ENCODE measurements at places on chromosomes 7 and 10. TPM values are rescaled to one million over a fixed set of nuclear protein-coding genes. Genes with fewer than 3 reads are reported as not detected.

The ENTPD1 gene
- total RNA-seq: 10.6 TPM

The MEIG1 gene
- total RNA-seq: 1.2 TPM

The GPR85 gene
- 7.2 TPM for total RNA-seq

The WASHC2C gene
- 69.5 TPM for total RNA-seq

The SAMD9L gene
- total RNA-seq: 17.7 TPM

The MTERF1 gene
- total RNA-seq: 13.6 TPM

The GGCT gene
- 24.2 TPM for total RNA-seq

DNA sequence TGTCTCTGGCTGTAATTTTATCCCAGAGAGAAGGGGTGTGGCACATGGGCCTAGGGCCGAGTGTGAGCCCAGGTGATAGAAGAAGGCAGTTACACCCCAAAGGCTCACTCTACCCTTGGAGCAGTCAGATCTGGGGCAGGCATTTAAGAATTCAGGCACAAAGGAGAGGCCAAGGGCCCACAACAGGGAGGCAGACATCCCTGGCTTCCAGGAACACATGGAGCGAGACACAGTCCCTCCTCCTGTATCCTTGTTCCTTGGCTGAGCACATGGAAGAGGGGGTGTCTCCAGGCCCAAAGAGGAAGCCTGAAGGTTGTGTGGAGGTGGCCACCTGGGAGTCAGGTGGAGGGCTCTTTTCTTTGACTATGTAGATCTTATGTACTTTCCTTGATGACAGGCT is 286.2 kb downstream of the RPS24 start:
- H3K4me1 ChIP-seq: peaks cover 12% of the 10 kb centered on the region
- no peak overlapping the region for H3K4me3 ChIP-seq
- peaks cover 3% of the 10 kb centered on the region for H3K27me3 ChIP-seq
- DNase-seq: no peak
- H3K36me3 ChIP-seq: no peaks in the 10 kb centered on the region

- H3K36me3 ChIP-seq: no peaks in the 10 kb centered on the region
- no peak overlapping the region for H3K4me3 ChIP-seq
- H3K27ac ChIP-seq: no peak overlapping the region
- no peak for DNase-seq
Measured at GRCh38 chr7:126339813-126340212, 912.9 kb downstream of the GRM8 start.

DNA sequence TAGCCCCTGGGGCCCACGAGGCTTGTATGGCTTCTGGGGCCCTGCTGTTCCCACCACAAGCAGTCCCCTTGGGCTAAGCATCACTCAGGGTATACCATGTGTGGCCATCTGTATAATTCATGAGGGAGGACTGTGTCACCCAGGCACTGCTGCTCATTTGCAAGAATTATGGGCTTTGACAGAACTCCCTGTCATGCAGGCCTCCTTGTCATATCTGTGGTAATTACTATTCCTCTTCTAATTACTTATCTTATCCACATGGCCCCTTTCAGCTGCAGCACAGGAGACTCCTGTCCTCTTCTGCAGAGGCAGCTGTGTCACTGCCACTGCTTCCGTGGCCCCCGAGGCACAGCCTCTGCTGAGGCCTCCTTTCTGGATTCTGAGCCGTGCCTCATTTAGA is 46.3 kb downstream of the LRMDA start:
- no peak overlapping the region for H3K27ac ChIP-seq
- DNase-seq: no peak
- H3K36me3 ChIP-seq: no peaks in the 10 kb centered on the region
- H3K4me3 ChIP-seq: no peak overlapping the region
- no peaks in the 10 kb centered on the region for H3K27me3 ChIP-seq

GRCh38 chr10:15796098-15796759 is 64.1 kb downstream of the MINDY3 start:
- H3K4me1 ChIP-seq: peaks cover 11% of the 10 kb centered on the region
- H3K4me3 ChIP-seq: no peak overlapping the region
- peaks cover 2% of the 10 kb centered on the region for H3K36me3 ChIP-seq
- DNase-seq: no peak
- no peak overlapping the region for H3K27ac ChIP-seq
- no peaks in the 10 kb centered on the region for H3K27me3 ChIP-seq

- H3K27ac ChIP-seq: no peak overlapping the region
- H3K27me3 ChIP-seq: no peaks in the 10 kb centered on the region
- no peak overlapping the region for H3K4me3 ChIP-seq
- no peaks in the 10 kb centered on the region for H3K4me1 ChIP-seq
- no peaks in the 10 kb centered on the region for H3K36me3 ChIP-seq
Measured at GRCh38 chr10:65377687-65378086, 1548.1 kb upstream of the LRRTM3 start.

DNA sequence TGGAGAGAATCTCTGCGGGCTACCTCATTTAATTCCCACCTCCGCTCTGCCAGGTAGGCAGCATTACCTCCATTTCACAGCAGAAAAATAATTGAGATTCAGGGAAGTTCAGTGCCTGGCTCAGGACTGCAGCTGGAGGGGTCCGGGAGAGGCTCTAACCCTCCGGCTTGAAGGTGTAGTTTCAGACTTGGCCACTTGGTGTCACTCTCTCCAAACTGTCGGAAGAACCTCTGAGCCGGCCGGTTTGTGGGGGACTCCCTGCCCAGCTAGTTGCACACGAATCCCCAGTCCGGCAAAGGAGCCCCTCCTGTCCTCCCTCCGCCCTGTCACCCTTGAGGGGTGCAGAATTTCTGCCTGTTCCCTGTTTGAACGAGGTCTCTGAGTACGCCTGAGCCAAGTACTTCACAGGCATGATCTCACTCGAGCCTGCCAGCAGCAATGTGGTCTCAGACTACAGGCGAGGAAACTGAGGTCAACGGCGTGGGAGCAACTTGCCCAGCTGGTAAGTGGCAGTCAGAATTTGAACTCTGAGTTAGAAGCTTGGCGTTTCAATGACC is 144.7 kb upstream of the ZNF716 start:
- no peaks in the 10 kb centered on the region for H3K4me1 ChIP-seq
- no peaks in the 10 kb centered on the region for H3K36me3 ChIP-seq
- no peak overlapping the region for H3K27ac ChIP-seq
- H3K27me3 ChIP-seq: no peaks in the 10 kb centered on the region
- H3K4me3 ChIP-seq: no peak overlapping the region

GRCh38 chr7:148722340-148723165 is 23.9 kb downstream of the CUL1 start:
- no peak overlapping the region for H3K4me3 ChIP-seq
- H3K27ac ChIP-seq: no peak overlapping the region
- no peak for DNase-seq
- peaks cover 5% of the 10 kb centered on the region for H3K4me1 ChIP-seq

- no peak overlapping the region for H3K27ac ChIP-seq
- no peaks in the 10 kb centered on the region for H3K36me3 ChIP-seq
- no peak for DNase-seq
Measured at GRCh38 chr10:49277973-49278372, 21.0 kb upstream of the C10orf71 start.

- H3K4me3 ChIP-seq: no peak overlapping the region
- no peaks in the 10 kb centered on the region for H3K4me1 ChIP-seq
Measured at GRCh38 chr7:85014936-85015660, 171.8 kb downstream of the SEMA3D start.

GRCh38 chr7:147813316-147813715 is 777.2 kb upstream of the C7orf33 start:
- DNase-seq: no peak
- no peak overlapping the region for H3K4me3 ChIP-seq
- no peak overlapping the region for H3K27ac ChIP-seq

DNA sequence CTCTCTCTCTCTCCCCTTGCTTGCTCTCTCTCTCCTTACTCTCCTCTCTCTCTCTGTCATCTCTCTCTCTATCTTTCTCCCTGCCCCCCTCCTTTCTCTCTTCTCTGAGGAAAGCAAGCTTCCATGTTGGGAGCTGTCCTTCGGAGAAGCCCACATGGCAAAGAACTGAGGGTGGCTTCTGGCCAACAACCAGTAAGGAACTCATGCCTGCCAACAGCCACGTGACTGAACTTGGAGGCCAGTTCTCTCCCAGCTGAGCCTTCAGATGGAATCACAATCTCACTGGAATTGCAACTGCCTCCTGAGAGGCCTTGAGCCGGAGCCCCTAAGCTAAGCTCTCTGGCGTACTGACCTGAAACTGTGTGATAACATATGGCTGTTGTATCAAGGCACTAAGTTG is 12.0 kb upstream of the DHTKD1 start:
- H3K36me3 ChIP-seq: no peaks in the 10 kb centered on the region
- no peak overlapping the region for H3K27ac ChIP-seq
- DNase-seq: no peak
- no peak overlapping the region for H3K4me3 ChIP-seq
- peaks cover 15% of the 10 kb centered on the region for H3K4me1 ChIP-seq
- no peaks in the 10 kb centered on the region for H3K27me3 ChIP-seq

DNA sequence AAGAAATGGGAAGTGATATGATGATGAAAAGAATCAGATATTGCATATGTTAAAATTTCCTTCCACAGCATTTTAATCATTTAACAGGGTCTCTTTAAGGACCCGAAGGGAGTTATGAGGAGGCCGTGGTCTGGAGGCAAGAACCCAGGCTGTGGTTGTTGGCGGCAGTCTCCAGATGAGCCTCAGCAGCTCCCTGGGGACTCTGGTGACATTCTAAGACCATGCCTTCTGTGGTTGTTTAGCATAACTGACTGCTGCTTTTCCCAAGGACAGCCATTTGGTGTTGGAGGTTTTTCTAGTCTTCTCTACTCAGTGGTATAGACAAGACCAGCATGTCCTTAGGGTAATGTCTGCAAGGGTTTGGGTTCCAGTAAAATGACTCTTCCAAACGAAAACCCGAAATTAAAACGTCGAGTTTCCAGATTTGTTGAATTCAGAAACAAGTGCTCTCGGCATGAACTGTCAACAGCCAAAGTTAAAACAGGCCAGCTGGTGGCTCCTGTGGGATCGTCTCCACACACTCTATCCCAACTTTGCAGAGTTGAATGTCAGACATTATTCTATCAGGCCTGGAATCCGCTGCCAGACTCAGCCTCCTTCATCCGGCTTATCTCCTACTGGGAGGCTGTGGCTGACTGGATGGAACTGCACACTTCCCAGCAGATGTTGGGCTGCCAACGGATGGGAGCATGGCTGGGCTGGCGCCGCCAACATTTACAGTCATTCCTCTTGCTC is 183.1 kb downstream of the TAX1BP1 start:
- no peaks in the 10 kb centered on the region for H3K36me3 ChIP-seq
- DNase-seq: no peak
- no peak overlapping the region for H3K4me3 ChIP-seq
- H3K4me1 ChIP-seq: peaks cover 31% of the 10 kb centered on the region
- H3K27ac ChIP-seq: peak overlapping the region; percentile 27

- H3K36me3 ChIP-seq: no peaks in the 10 kb centered on the region
- DNase-seq: no peak
- H3K27ac ChIP-seq: peak overlapping the region; percentile 59
- peaks cover 15% of the 10 kb centered on the region for H3K4me1 ChIP-seq
- no peak overlapping the region for H3K4me3 ChIP-seq
- no peaks in the 10 kb centered on the region for H3K27me3 ChIP-seq
Measured at GRCh38 chr7:15801041-15801440, 114.6 kb upstream of the MEOX2 start.

DNA sequence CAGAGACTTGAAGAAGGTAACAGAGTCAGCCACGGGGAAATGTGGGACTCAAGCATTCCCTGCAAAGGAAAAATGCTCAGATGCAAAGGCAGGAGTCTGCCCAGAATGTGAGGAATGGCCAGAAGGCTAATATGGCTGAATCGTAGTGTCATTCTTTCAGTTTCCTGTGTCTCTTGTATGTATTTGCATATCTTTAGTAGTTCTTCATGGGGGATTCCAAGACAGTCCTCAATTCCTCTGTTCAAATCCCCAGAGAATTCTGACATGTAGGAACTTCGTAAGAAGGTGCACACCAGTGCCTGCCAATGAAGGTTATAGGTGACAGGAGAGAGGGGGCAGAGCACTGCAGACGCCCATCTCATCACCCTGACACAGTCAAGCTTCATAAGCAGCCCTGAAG is 154.4 kb downstream of the CACNB2 start:
- H3K27me3 ChIP-seq: no peaks in the 10 kb centered on the region
- no peak overlapping the region for H3K4me3 ChIP-seq
- no peaks in the 10 kb centered on the region for H3K4me1 ChIP-seq
- no peak overlapping the region for H3K27ac ChIP-seq

GRCh38 chr10:32375631-32376030 is 28.7 kb upstream of the EPC1 start:
- no peak overlapping the region for H3K27ac ChIP-seq
- peaks cover 4% of the 10 kb centered on the region for H3K4me1 ChIP-seq
- H3K27me3 ChIP-seq: no peaks in the 10 kb centered on the region

GRCh38 chr10:107616031-107616430 is 451.5 kb upstream of the SORCS1 start:
- no peak overlapping the region for H3K4me3 ChIP-seq
- DNase-seq: no peak
- no peaks in the 10 kb centered on the region for H3K27me3 ChIP-seq
- no peak overlapping the region for H3K27ac ChIP-seq
- no peaks in the 10 kb centered on the region for H3K36me3 ChIP-seq

DNA sequence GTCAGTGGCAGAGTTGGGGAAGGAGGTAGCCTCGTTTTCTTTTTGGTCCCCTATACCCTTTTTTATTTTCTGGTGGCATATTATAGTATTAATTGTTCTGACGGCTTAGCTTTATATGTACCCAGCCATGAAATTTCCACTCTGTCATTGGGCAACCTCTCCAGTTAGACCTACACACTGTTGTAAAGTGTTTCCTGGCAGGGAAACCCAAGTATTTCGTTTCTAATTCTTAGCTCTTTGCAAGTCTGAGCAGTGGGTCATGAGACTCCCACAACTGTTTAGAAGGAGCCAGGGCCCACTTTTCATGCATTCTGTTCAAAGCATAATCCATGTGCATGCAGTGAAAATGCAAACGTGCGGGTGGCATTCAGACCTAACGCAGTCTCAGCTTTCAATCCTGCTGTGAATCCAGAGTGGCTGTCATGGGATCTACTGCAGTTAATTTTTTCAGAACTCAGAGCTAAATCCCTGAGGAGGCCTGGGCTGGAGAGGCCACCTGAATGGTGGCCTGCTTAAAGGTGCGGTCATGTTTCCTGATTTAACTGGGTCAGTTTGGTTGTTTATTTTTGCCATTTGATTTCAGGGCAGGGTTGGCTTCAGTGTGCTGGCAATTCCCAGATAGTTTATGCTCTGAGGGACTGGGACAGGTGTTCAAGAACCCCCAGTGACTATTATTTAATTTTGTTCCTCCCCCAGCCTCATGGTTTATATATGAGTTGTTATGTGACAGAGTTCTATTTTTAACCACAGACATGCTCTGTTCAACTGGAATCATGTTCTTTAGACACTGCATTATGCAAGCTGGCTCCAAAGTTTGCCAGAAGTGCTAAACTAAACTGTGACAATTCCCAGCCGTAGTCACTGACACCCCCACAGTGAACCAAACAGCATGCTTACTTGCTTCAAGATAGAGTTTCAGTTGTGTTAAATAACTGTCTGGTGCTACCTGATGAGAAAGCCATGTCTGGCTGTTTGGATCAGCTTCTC is 27.4 kb upstream of the SYPL1 start:
- peaks cover 4% of the 10 kb centered on the region for H3K4me1 ChIP-seq
- H3K27ac ChIP-seq: no peak overlapping the region
- H3K27me3 ChIP-seq: peaks cover 22% of the 10 kb centered on the region
- DNase-seq: no peak
- no peaks in the 10 kb centered on the region for H3K36me3 ChIP-seq
